ENCODE measurements at places on chromosomes 13 and 19.

GRCh38 chr13:41394166-41394565 is 63.2 kb upstream of the RGCC start:
- no peak for DNase-seq

- DNase-seq, result no peak
Measured at GRCh38 chr13:24615911-24616472, 64.2 kb upstream of the ATP12A start.

GRCh38 chr19:1088416-1089010 is 6.7 kb downstream of the POLR2E start:
- DNase-seq, result no peak

DNA sequence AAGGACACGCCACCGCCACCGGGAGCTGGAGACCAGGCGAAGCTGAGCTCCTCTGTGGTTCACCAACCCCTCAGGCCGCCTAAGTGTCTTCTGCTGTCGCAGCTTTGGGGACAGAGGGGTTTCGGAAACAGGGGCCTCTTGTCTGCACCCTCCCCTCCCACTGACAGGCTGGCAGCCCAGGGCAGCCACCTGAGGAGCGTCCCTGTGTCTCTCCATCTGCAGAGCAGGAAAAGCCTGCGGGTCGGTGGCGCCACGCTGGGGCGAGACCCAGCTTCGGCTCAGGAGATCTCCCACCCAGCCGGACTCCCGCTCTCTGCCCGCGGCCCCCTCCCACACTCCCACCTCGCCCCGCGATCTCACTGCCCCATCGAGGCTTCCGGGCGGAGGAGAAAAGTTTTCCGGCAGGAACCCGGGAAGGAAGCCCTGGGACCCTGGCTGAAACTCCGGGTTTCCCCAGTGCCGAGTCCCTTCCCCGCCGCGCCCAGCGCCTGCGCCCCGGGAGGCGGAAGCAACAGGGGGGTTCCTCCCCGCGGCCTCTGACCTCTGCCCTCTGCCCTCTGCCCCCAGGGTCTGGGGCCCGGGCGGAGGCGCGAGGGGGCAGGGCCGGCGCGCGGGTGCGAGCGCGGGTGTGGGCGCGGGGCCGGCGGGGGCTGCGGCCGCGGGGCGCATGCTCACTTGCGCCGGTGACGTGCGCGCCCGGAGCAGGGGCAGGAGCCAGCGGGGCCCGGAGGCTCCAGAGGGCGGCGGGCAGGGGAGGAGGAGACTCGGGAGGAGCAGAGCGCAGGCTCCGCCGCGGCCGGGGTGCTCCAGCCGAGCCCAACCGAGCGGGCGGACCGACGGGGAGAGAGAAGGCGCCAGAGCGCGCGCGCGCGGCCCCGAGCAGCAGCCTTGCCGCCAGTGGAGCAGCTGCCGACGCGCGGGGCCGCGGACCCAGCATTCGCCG is at the start of gene ATP11A:
Gene ATP11A (plus strand): TSS at position 736 of the 943 bp plus-strand sequence. CDS start 379 bp downstream, outside the sequence.
- DNase-seq, result peak; percentile 55

DNA sequence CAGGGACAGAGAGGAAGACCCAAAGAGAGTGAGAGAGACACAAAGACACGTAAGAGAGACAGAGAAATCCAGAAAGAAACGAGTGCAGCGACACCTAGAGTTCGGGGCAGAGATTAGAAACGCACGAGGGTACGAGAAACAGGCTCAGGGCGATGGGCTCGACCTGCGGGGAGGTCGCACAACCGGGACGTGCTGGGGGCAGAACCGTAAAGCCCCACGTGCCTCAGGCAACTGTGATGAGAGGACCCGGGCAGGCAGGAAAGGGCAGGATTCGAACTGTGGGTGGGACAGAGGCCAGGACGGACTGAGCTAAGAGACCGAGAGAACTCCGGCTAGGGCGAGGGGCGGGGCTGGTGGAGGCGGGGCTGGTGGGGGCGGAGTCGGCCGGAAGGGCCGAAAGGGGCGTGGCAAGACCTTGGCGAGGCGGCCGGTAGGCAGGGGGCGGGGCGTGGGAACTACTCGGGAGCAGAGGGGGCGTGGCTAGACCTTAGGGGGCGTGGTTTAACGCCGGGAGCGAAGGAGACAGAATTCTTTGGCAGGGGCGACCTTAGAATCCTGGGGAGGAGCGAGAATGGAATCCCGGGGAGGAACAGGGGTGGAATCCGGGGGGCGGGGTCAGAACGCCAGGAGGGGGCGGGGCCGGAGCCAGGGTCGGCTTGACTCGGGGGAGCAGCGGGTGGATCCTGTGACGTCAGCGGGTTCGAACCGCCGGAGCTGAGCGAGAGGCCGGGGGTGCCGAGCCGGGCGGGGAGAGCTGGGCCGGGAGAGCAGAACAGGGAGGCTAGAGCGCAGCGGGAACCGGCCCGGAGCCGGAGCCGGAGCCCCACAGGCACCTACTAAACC is at the start of gene NECTIN2:
Gene NECTIN2 (plus strand): TSS at position 686 of the 843 bp plus-strand sequence. CDS start 229 bp downstream, outside the sequence.
- DNase-seq, result peak; percentile 66

- no peak for DNase-seq
Measured at GRCh38 chr19:34366738-34367623, 2.0 kb downstream of the GPI start.

DNA sequence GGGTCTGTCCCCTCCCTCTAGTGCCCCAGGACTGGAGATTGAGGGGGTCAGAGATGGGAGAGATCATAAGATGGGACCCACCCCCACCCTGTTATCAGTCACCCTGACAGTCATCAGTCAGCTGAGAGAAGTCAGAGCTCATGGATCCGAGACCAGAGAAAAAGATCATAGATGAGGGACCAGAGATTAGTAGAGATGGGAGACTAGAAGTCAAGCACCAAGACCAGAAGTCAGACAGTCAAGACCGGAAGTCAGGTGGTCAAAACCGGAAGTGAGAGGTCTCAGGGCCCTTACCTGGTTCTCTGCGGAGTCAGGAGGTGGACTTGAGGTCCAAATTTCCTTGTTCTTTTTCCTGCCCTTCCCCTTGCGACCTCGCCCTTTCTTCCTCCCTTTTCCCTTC is 7.0 kb downstream of the COL5A3 start:
- DNase-seq, result no peak

DNA sequence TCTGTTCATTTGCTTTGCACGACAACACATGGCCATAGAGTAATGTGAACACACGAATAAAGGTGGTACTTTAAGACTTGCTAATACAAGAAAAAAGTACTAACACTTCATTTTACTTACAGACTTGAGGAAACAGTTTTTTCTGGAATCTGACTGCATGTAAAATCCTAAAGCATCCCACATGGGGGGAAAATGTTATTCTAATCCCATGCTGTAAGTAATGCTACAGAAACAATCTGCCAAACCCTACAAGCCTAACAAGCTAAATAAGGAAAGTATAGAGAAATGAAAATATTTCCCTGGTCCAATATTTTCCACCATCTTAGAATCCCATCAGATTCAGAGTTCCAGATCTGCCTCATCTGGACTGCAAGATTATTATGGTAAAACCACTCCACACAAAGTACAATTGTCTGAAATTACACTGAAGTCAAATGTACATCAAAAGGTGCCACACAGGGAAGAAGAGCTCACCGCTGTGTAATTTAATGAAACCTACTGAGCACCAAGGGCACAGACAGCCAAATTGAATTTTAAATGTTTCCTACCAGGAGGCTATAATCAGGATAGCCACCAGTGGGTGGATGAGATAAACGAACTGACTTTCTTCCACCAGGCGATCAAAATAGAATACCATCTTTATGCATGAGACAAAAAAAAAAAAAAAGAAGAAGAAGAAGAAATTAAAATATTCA is 22.0 kb downstream of the LHFPL6 start:
- no peak for DNase-seq

- DNase-seq, result no peak
Measured at GRCh38 chr19:1860821-1861598, 2.4 kb downstream of the KLF16 start.

- no peak for DNase-seq
Measured at GRCh38 chr13:91620670-91621141, 222.3 kb downstream of the GPC5 start.

GRCh38 chr13:98780451-98780850 is 28.0 kb upstream of the SLC15A1 start:
- no peak for DNase-seq

GRCh38 chr13:90627813-90628212 is 719.7 kb upstream of the MIR17HG start:
- DNase-seq, result no peak

DNA sequence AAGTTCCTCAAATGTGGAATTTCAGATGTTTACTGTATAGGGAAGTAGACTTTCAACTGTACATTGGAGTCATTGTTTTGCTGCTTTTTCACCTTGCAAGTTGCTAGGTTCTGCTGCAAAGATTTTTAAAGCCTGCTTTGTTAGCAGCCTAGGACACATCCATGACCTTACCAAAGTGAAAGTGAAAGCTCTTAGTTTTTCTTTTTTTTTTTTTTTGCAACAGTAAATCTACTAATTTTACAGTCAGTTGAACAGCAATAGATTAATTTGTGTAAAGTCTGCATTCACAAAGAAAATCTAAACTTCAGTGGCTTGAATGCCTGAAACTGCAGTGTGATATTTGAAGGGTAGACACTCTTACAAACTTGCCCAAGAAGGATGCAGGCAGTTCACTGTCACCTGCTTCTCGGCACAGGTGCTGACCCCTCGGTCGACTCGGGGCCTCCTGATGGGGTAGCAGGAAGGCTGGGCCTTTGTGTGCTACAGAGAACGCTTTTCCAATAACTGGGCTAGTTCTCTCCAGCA is 5.0 kb upstream of the MTIF3 start:
- no peak for DNase-seq

DNA sequence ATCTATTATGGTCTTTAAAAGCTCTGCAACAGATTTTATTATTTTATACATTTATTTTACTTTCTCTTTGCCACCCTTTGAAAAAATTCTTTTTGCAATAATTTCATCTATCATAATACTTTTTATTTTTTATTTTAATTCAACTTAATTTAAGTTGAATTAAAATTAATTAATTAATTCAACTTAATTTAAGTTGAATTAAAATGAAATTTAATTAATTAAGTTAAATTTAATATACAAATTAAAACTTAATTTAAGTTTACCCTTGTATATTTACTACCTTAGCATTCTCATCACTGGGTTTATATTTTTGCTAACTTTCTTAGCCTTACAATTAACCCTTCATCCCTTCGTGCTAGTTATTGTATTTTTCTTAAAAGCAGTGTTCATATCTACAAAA is 301.4 kb downstream of the SLITRK5 start:
- no peak for DNase-seq

GRCh38 chr13:93146584-93147297 is 79.9 kb upstream of the GPC6 start:
- no peak for DNase-seq

GRCh38 chr13:106814463-106814862 is 246.5 kb upstream of the ARGLU1 start:
- DNase-seq, result no peak

GRCh38 chr19:51948975-51949374 is 21.7 kb downstream of the ZNF613 start:
- DNase-seq, result no peak

DNA sequence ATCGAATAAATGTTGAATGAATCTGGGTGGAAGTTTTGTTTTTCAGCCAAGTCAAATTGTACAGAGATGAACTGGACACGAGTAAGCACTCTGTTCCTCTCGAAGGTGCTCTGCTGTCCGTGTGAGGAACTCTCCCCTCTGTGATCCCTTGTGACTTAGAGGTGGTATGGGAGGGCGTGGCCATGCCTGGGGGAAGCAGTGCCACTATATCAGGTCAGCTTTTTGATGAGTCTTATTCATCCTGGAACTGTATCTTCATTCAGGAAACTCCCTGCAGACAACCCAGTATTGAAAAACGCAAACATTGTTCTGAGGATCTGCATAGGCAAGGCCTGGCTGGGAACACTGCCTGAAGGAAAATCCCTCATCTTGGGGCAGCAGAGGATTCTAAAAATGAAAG is 45.7 kb upstream of the FLT1 start:
- no peak for DNase-seq

GRCh38 chr13:43156916-43157315 is 133.5 kb downstream of the DNAJC15 start:
- no peak for DNase-seq

- no peak for DNase-seq
Measured at GRCh38 chr13:29527511-29527910, 68.0 kb downstream of the SLC7A1 start.

DNA sequence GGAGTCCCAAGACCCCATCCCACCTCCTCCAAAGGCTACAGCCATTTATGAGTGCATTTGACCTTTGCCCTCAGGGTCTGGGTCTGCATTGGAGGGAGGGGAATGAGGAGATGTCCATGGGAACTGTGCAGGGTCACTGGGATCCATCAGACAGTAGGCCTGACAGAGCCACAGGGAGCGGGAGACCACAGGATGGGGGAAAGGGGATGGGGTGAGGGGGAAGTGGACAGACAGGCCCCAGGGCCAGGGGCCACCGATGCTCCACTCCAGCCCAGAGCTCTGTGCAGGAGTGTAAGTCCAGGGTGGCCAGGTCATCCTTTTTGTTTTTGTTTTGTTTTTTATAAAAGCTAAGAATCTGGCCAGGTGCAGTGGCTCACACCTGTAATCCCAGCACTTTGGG is 82.5 kb downstream of the CHST8 start:
- DNase-seq, result no peak

GRCh38 chr13:73544175-73544574 is 485.4 kb downstream of the KLF5 start:
- DNase-seq, result no peak

DNA sequence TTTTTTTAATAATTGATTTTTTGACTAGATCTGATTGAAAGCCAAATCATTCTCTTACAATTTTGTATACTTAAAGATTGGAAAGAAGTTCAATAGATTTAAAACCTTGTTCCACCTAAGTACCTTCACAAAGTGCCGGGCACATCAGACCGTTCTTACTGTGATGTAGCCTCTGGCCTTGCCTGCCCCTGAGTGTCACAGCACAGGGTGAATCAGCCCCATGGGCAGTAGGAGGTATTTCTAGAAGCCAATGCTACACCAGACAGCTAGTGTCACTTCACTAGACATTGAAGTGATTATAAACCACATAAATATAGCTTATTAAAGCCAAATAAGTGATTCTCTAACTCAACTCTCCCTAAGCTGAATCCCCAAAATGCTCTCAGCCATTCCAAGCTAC is 131.3 kb downstream of the LACC1 start:
- no peak for DNase-seq

- no peak for DNase-seq
Measured at GRCh38 chr19:55146078-55146704, 2.8 kb downstream of the TNNT1 start.

DNA sequence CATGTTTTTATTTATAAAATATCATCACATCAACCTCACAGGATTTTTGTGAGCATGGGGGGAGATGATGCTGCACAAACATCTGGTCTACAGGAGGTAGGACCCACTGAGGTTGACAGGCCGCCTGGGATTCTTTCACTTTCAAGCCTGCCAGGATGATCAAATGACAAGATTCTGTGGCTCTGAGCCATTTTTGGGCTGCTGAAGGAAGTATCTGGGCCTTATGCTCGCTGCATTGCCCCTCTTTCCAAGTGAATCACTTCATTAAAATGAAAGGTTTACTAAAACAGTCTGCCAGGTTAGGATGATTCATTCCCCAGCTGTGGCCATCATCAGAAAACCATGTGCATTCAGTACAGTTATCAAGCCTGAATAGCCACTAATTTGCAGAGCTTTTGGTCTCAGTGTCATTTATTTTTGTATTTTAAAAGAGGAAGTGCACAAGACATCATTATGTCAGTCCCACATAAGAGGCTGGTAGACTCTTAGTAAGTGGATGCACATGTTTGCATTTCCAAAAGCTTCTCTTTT is 34.4 kb downstream of the STARD13 start:
- DNase-seq, result no peak

GRCh38 chr13:91400063-91400399 is 1.6 kb downstream of the GPC5 start:
- no peak for DNase-seq

GRCh38 chr13:44904967-44905366 is 84.3 kb downstream of the NUFIP1 start:
- no peak for DNase-seq
